ENCODE measurements at places on chromosomes 12 and 14.

DNA sequence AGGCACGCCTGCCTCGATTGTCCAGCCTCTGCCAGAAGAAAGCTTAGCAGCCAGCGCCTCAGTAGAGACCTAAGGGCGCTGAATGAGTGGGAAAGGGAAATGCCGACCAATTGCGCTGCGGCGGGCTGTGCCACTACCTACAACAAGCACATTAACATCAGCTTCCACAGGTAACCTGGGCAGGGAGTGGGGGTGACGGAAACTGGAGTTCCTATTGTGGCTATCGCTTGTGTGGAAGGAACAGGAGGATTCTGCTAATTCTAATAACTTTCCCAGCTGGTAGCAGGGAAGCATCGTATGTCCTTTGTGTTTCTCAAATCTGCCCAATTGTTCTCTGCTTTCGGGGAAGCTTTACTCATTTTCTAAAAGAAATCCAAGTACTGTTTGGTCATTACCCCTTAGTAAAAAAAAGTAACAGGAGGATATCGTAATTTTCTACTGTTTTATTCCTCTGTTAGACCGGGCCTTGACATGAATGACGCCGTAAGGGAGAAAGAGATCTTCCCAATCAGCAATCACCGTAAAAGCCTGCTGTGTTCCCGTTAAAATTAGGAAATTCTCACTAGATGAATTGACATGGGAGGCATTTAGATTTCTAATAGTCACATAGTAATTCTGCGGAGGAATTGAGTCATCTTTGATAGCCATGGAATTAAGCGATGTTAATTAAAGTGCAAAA lies 449 bp downstream of the THAP2 start:
- peak; percentile 31 for DNase-seq

GRCh38 chr12:1907652-1908611 lies 10.5 kb downstream of the CACNA2D4 start:
- DNase-seq = peak; percentile 83

DNA sequence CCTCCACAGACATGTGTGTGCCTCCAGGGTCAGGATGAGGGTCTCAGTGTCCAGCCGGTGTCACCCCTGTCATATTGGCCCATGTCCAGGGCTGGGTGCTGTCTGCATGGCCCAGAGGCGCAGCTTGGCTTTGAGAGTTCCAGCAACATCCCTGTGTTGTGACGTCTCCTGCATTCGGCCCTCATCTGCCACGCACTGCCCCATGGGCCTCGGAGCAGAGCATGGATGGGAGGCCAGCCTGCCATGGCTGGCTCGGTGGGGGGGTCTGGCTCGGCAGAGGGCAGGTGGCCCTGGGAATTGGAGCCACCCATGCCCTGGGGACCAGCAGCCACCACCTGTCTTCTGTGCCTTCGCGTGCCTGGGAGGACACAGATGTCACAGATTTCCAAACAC lies 10.8 kb upstream of the TEX22 start:
- no peak for DNase-seq

- DNase-seq = peak; percentile 20
Observed at GRCh38 chr12:122834921-122835749, at the start of gene HIP1R. HIP1R (plus strand) TSS chr12:122835457; CDS start chr12:122835551, 94 bp downstream.

- DNase-seq = no peak
Observed at GRCh38 chr14:34436960-34437728, 24.9 kb downstream of the SPTSSA start.

GRCh38 chr12:94290353-94290752 lies 142.0 kb downstream of the PLXNC1 start:
- no peak for DNase-seq

- DNase-seq = no peak
Observed at GRCh38 chr14:88599326-88599725, 36.5 kb downstream of the ZC3H14 start.

- peak; percentile 69 for DNase-seq
Observed at GRCh38 chr14:77970646-77971045, 170.7 kb downstream of the ADCK1 start.

DNA sequence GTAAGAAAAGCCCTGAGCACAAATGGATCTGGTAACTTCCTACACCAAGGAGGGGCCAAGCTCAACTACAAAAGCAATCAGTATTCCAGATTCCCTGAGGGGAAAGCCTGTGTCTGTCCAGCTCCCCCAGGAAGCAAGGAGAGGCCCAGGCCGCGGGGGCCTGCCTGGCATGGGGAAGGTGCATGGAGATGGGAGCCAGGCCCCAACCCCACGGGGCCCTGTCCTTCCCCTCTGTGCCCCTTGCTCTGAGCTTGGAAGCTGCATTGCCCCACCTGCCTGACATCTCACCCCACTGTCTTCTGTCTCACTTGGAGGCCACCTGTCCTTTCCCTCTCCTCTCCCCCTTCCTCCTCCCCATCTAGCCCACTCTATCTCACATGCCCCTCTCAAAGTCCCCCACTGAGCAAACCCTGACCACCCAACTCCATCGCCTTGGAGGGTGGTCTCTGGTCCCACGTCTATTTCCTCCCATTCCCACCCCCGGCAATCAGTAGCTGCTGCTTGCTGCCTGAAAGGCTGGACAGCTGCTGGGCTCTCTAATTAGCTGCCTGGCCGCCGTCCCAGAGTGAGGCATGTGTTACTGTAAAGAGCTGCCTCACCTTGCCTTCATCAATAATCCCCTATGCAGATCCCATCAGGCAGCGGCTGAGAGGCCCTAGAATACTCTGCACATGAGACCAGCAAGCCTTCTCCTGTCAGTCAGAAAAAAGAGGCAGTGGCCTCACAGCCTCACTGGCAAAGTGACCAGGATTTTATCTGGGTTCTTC lies 3.4 kb upstream of the TMEM229B start:
- DNase-seq = no peak

DNA sequence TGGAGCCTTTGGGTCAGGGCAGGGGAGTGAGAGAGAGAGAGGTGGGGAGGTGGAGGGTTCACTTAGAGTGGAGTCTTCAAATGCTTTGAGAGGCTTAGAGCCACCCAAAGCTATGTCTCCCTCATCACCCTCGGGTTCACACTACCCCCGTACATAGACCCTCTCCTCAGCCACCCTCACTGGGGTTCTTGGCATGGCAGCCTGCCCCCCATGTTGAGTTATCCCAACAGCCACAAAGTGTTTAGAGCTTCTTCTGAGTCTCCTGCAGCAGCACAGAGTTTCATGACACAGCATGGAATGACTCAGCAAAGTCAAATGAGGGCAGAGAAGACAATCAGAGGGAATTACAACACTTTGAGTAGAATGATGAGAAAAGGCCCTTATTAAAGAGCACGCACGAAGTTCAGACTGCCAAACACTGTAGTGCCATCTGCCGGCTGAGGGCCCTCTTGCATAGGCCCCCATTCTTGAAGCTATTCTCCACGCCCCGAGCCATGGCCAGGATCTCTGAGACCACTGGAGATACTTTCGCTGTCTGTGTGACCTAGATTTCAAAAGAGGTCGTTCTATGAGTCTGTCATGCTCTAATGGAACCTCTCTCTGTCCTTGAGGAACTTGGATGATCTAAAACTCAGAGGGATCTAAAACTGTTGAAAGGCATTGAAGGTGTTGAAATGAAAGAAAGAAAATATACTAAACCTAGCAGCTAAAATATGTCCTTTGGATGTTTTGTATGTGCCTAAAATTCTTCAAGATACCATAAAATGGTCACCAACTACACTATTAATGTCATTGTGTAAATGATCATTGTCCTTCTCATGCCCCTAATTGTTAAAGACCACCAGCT lies 221.9 kb downstream of the PELI2 start:
- peak; percentile 90 for DNase-seq

GRCh38 chr14:54219261-54220070 lies 177.3 kb upstream of the CDKN3 start:
- no peak for DNase-seq

- DNase-seq = no peak
Observed at GRCh38 chr14:104682107-104682593, 7.3 kb upstream of the INF2 start.

- no peak for DNase-seq
Observed at GRCh38 chr12:69998922-69999321, 173.9 kb downstream of the MYRFL start.

- DNase-seq = no peak
Observed at GRCh38 chr12:70359458-70360197, 6.5 kb upstream of the KCNMB4 start.

DNA sequence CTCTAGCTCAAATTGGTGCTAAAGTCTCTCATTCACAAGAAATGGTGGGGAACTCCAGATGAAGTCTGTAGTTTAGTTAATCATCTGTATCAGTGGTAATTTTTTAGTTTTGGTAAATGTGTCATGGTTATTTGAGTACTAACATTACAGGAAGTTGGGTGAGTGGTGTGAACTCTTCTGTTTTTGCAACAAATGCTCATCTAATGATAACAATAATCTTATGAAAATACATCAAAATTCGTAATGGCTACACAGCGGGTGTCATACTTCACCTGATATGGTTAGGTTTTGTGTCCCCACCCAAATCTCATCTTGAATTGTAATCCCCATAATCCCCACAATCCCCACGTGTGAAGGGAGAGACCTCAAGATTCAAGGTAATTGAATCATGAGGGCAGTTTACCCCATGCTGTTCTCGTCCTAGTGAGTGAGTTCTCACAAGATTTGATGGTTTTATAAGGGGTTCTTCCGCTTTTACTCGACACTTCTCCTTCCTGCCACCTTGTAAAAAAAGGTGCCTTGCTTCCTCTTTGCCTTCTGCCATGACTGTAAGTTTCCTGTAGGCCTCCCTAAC lies 209.3 kb upstream of the FOXN3 start:
- DNase-seq = no peak

DNA sequence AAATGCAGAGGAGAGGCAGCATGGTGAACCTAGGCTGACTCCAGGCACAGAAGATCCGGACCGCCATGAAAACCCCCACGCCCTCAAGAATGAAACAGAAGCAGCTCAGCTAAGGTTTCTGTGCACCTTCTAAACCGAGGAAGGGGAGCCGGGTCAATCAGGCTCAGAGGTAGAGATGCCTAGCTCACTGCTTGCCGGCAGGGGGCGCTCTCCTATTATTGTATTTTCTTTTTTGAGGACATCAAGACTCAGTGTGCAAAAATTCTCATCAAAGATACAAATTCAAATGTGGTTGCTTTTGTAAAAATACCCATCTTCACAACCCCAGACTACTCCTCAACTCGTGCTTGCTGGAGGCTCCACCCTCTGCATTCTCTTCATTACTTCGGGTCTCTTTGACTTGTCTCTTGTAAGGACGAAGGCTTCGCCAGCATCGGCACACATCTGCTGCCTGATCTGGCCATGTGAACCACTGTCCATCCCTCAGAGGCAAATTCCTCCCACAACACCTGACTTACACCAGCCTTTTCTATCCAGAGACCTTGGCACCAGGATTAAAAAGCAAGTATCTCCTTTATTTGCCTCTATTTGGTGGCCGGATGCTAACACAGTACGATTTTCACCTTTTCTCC lies 33.4 kb upstream of the RNASE3 start:
- DNase-seq = peak; percentile 78

GRCh38 chr12:68538726-68539614 lies 71.7 kb upstream of the RAP1B start:
- peak; percentile 84 for DNase-seq

DNA sequence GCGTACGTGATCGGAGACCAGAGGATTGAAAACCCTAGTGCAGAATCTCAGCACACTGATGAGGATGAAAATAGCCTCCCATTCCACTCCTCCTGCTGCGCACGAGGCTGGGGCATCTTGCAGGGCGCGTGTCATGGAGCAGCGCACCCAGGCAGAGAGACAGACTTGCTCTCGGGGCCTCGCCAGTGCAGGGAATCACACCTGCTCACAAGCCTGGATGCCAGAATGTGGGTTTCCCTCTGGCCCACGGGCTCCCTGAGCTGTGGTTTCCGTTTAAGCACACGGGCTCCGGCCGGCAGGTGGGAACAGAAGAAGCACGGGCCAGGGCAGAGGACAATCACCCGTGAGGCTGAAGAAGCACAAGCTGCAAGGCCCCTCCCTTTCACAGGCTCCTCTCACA lies 2.0 kb downstream of the FGF6 start:
- no peak for DNase-seq

DNA sequence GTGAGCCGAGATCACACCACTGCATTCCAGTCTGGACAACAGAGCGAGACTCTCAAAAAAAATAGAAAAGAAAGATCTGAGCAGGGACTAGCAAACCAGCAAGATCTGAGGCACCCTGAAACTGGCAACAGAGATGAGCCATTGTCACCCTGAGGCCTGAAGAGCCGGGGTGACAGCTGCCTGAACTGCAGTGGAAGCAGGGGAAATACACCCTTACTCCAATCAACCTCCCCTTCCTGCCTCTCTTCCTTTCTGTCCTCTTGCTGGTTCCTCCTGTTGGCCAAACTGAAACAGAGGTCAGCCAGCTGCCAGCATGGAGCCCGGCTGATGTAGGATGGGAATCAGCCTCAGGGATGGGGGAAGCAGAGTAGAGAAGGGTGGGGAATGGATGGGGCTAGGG lies 192.0 kb downstream of the CHST11 start:
- no peak for DNase-seq

DNA sequence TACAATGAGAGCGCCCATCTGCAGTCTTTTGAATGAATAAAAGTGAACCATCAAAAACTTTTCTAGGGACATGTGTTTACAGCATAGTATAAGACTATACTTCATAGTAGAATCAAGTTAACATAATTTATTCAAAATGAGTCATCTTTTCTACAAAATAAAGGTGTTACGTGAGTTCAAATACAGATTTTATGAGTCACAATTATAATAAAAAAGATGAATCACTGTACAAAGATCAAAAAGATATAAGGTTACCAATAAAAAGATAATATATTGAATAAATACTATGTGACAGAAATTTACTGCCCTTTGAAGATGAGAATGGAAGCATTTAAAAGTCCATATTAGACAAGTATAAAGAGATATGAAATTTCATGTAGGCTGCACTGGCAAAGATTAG lies 2.8 kb downstream of the MBIP start:
- DNase-seq = no peak

DNA sequence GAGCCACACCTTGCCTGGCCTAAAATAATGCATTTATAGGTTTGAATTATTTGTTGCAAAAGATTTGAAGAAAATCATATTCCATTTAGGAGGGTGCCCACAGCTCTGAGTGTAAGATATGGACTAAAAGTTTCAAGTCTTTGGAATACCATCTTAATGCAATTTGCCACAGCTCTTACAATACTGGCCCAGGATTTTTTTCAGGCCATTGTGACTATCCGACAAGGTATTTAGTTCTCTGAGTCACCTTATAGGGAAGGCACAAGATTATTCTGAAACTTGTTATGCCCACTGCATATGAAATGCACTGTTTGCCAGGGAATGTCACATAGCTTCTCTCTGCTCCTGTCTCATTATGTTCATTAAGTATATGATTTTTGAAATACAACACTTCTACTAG lies 29.6 kb upstream of the SLC6A13 start:
- DNase-seq = no peak

DNA sequence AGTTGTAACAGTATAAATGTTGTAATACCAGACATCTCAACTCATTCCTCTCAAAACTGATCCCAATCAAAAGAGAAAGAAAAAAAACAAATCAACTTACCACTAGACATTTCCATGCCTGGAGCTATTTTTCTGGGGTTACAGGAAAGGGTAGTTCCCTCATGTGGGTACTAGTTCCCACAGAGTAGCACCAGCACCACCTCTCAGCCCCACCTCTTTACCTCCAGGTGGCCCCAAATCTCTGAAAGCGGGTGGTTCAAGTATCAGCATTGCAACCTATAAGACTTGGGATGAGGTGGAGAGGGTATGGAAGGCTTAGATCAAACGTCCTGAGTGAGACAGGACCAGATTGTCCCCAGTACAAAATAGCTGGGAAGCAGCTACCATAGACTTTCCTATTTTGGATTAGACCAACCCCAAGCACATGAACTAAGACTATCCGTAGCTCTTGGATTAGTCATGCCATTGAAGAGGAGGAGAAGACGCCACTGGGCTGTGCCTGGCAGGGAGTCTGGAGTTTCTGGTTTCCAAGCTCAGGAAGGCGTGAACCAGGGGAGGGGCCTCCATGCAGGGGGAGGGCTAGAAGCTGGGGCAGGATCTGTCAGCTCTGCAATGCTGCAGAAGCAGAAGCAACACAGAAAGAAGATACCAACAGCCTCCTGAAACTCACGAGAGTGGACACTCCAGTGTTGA lies at the start of gene SLC39A2:
Gene SLC39A2, plus strand, starts transcription at position 620 of the 693 bp plus-strand sequence. CDS start 154 bp downstream, outside the sequence.
- DNase-seq = no peak

All from hematopoietic multipotent progenitor cell treated with erythropoietin and hydrocortisone succinate and interleukin-3 and kit ligand, for 8 days (in vitro differentiated cells).